ENCODE measurements at places on chromosomes 11 and 22.

DNA sequence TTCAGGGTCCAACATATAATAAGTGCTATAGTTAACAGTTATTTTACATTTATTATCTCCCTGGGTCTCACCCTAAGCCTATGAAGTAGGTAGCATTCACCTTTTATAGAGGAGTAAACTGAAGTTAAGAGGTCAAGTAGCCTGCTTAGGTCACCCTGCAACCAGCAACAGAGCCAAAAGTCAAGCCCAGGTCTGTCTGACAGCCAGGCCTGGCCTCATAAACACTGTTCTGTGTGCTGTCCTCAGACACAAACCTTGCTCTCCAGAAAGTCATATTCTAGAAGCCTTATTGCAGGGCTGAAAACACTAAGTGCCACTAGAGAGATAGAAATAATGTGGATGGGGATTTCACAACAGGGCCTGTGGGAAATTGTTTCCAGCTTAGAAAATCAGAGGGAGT, 59.3 kb downstream of the BDNF start:
- DNase-seq: no peak

GRCh38 chr22:23467721-23468294, 112.3 kb downstream of the IGLL1 start:
- no peak for DNase-seq

GRCh38 chr11:88102598-88102934, 72.7 kb downstream of the RAB38 start:
- no peak for DNase-seq

DNA sequence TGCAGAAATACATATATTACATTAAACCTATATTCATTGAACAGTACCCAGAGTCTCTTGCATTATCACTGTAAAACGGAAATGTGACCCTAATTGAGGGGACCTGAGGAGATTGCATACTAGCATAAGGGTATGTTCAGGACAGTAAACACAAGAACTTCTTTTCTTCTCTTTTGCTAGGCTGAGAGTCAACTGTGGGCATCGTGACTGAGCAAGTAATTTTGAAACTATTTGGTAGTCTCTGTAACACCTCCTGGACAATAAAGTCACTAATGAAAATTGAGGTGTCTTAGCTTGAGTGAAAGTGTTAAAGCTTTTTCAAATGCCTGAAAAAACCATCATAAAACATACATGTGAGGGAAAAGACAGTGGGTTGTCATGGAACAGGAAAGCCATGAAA, 90.9 kb downstream of the PDHX start:
- no peak for DNase-seq

GRCh38 chr11:26778000-26778757, 56.3 kb upstream of the SLC5A12 start:
- DNase-seq: no peak

- DNase-seq: no peak
Measured at GRCh38 chr11:60813324-60813723, 28.2 kb downstream of the MS4A10 start.

- DNase-seq: no peak
Measured at GRCh38 chr11:106091480-106092123, 14.1 kb downstream of the AASDHPPT start.

DNA sequence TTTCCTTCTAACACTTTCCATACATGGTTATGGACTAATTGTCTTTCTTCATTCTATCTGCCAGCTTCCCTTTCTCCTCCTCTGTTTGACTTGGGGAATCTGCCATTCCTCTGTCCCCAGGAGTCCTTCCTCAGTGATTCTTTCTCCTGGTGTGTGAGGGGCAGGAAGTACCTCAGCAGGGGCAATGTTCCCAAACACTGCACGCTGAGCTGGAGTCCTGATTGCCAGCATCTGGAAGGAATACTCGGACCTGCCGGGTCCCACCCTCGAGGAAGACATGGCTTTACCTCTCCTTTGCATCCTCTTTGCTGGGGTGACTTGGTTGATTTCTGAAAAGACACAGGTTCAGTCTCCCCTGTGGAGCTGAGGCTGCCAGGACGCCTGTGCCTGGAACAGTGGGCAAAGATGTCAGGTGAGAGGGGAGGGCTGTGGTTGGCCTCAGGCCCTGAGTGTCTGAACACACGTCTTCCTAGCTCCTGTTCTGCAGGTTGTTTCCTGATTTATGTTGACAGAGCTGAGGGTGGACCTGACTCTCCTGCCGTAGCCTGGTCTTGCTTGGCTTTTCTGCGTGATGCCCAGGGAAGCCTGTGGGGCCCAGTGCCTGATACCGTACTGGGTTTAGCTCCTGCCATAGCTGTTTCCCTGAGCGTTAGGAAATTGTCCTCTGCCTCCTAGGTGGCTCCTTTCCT, 4.3 kb downstream of the COX8A start:
- no peak for DNase-seq

DNA sequence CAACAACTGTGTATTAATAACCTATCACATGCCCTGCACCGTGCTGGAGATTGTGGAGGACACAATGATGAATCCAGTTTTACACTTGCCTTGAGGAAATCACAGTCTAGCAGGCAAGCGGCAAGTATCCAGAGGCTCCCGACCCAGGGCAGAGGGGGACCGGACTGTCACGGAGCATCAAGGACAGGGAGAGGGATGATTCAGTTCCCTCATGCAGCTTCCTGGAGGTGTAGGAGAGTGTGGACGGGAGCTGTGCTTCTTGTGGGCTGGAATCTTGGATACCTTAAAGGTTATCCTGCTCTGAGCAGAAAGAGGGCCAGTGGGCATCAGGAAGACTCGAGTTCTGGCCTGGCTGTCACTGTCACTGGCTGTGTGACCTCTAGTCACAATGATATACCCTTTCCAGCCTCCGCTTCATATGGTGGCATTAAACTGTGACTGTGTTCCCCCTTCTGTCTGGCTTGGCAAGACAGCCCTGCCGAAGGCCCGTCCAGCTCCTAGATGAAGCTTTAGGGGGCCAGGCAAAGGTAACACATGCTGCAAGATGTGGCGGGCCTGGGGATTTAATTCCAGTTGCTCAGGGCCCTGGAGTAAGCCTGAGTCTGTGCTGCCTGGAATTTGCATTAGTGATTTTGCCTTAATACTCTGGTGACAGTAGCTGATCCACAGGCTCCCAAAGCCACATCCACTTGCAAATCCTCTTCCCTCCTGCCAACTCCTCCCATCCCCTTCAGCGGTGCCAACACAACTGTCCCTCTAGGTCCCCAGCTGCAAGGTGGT, 162.8 kb downstream of the DSCAML1 start:
- no peak for DNase-seq

- no peak for DNase-seq
Measured at GRCh38 chr22:48084041-48084728, 1321.7 kb downstream of the TBC1D22A start.
